ENCODE measurements at places on chromosomes 12 and 14.

- H3K27me3 ChIP-seq, result no peaks in the 10 kb centered on the region
- no peak overlapping the region for H3K4me3 ChIP-seq
- no peak overlapping the region for H3K27ac ChIP-seq
- no peak for DNase-seq
Measured at GRCh38 chr12:66836623-66837310, 157.9 kb upstream of the GRIP1 start.

- no peak for DNase-seq
Measured at GRCh38 chr12:24268663-24269186, 319.3 kb upstream of the SOX5 start.

DNA sequence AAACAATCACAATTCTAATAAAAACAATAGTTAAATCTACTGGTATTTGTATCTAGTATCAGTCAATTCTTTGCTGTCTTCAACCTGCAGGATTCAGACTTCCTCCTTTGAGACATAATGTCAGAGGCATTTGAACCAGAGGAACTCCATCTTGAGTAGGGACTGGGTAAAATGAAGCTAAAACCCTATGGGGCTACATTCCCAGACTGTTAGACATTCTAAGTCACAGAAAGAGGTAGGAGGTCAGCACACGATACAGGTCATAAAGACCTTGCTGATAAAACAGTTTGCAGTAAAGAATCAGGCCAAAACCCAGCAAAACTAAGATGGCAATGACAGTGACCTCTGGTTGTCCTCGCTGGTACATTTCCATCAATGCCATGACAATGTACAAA lies 48.2 kb upstream of the MAP3K9 start:
- no peak overlapping the region for H3K4me3 ChIP-seq
- H3K27ac ChIP-seq, result no peak overlapping the region
- H3K4me1 ChIP-seq, result peaks cover 12% of the 10 kb centered on the region
- no peaks in the 10 kb centered on the region for H3K36me3 ChIP-seq

- no peak for DNase-seq
- no peak overlapping the region for H3K4me3 ChIP-seq
- H3K27me3 ChIP-seq, result no peaks in the 10 kb centered on the region
Measured at GRCh38 chr14:32477396-32477795, 148.3 kb downstream of the AKAP6 start.

DNA sequence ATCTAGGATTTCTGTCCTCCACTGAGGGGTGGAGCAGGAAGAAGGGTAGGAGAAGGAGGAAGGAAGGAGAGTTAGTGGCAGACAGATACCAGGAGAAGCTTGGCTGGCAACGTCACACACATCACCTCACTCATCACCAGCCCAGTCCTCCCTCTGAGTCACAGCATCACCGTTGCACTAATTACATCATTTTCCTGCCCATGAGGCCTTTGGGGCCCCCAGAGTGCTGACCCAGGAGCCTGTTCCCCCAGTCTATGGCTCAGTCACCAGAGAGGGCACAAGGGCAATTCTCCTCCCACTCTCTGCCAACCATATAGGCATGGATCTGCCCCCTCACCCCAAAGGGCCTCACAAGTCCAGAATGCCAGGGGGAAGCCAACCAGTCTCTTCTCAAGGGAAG lies 4.6 kb downstream of the RND1 start:
- no peaks in the 10 kb centered on the region for H3K36me3 ChIP-seq
- peaks cover 21% of the 10 kb centered on the region for H3K4me1 ChIP-seq
- peaks cover 36% of the 10 kb centered on the region for H3K27me3 ChIP-seq
- DNase-seq, result no peak
- H3K27ac ChIP-seq, result no peak overlapping the region

- H3K4me1 ChIP-seq, result peaks cover 43% of the 10 kb centered on the region
- H3K36me3 ChIP-seq, result peaks cover 94% of the 10 kb centered on the region
- H3K27me3 ChIP-seq, result no peaks in the 10 kb centered on the region
Measured at GRCh38 chr12:56160193-56160763, 2.1 kb downstream of the MYL6 start.

GRCh38 chr12:123075646-123076171 lies 75.2 kb downstream of the PITPNM2 start:
- H3K4me1 ChIP-seq, result peaks cover 65% of the 10 kb centered on the region
- DNase-seq, result peak; percentile 84
- H3K36me3 ChIP-seq, result no peaks in the 10 kb centered on the region
- H3K4me3 ChIP-seq, result peak overlapping the region; percentile 77
- H3K27ac ChIP-seq, result peak overlapping the region; percentile 97

GRCh38 chr14:72332871-72333270 lies 400.6 kb downstream of the RGS6 start:
- peaks cover 23% of the 10 kb centered on the region for H3K27me3 ChIP-seq
- H3K4me1 ChIP-seq, result no peaks in the 10 kb centered on the region
- no peak overlapping the region for H3K27ac ChIP-seq
- no peak for DNase-seq
- H3K4me3 ChIP-seq, result no peak overlapping the region
- no peaks in the 10 kb centered on the region for H3K36me3 ChIP-seq

DNA sequence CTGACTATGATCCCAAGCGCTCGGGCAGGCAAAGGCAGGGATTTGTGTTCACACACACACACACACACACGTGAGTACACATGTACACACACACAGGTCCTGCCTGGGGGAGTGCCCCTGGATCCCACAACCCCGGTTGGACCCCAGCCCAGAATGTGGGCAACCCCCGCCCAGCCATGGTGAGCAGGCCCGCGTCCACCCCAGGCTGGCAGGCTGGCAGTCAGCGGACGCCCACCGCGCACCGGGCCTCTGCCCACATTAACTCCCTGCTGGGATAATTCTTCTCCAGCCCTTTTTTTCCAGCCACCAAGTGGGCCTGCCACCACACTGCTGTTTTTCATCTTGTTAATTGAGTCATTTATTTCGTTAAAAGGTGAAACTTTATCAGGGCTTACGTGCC lies 256.2 kb downstream of the BCL11B start:
- DNase-seq, result no peak
- no peaks in the 10 kb centered on the region for H3K27me3 ChIP-seq
- H3K27ac ChIP-seq, result no peak overlapping the region
- no peak overlapping the region for H3K4me3 ChIP-seq
- H3K36me3 ChIP-seq, result no peaks in the 10 kb centered on the region

DNA sequence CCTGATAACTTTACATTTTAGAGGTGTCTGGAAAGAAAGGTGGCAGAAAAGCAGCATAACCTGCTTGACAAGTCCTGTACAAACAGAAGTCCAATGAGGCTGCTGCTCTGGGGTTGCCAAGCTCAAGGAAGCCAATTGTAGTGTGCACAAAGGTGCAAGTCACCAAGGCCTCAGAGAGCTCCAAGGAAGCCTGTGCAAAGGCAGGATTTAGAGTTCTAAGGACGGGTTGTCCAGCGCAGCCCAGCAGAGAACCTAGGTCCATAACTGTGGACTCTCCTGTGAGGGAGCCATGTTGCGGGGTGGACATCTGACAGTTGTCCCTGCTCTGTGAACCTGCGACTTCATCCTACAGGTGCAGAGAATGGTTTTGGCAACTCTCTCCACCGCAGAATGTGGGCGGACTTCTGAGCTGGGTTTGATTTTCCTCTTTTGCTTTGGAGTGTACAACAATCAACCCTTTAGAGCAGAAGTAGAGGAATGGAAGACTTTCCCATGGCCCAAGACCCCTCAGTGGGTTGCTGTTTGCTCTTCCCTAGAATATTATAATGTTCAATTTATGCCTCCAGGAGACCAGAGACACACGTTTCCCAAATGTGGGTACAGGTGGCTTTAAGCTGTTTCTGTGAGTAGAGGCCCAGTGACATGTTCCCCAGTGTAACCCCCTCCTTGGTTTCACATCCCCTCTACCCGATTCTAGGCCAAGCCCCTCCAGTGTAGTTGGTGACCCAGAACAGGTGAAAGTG lies 81.0 kb downstream of the ETV6 start:
- H3K4me3 ChIP-seq, result peak overlapping the region; percentile 66
- peaks cover 86% of the 10 kb centered on the region for H3K4me1 ChIP-seq
- H3K27me3 ChIP-seq, result no peaks in the 10 kb centered on the region

DNA sequence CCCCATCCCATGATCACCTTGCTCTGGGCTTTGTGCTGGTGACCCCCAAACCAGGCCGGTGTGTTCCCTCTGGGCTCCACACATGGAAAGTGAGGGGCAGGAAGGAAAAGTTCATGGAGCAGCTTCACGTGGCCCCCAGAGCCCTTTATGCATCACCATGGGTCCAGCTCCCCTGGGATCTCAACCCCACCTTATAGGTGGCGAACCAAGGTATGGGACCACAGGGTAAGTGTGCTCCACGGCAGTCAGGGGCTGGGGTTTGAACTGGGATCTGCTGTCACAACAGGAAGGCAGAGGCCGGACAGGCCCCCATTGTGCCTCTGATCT lies 7.4 kb upstream of the BEGAIN start:
- no peaks in the 10 kb centered on the region for H3K36me3 ChIP-seq
- H3K4me1 ChIP-seq, result no peaks in the 10 kb centered on the region
- no peak overlapping the region for H3K4me3 ChIP-seq
- DNase-seq, result no peak

- H3K4me3 ChIP-seq, result no peak overlapping the region
- no peaks in the 10 kb centered on the region for H3K27me3 ChIP-seq
- no peaks in the 10 kb centered on the region for H3K36me3 ChIP-seq
- DNase-seq, result no peak
- H3K27ac ChIP-seq, result no peak overlapping the region
Measured at GRCh38 chr12:48447755-48448154, 24.6 kb upstream of the ANP32D start.

DNA sequence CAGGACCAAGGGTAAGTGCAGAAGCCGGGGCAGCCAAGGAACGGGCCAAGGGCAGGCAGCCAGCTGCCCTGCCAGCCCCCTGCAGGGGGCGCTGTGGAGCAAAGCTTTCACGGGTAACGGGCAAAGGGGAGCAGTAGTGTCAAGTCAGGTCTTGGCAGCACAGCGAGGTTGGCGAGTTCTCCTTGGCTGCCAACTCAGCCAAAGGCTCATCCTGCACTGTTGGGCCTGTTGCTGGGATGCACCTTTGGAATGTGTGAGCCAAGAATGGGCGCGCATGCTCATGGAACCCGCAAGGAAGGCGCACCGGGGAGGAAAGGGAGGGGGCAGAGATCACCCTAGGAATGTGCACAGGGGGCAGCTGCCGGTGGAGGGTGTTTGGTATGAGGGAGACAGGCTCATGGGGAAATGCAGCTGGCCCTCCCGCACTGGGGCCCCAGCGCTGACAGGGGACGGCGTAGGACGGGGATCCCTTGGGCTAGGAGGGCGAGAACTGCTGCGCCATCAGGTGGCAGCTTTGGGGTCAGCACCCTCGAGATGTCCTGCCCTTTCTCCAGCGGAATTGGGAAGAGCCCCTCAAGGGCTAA lies 138.0 kb downstream of the ASCL4 start:
- peak overlapping the region; percentile 69 for H3K4me3 ChIP-seq
- H3K36me3 ChIP-seq, result no peaks in the 10 kb centered on the region
- H3K27ac ChIP-seq, result no peak overlapping the region
- DNase-seq, result peak; percentile 74
- peaks cover 8% of the 10 kb centered on the region for H3K4me1 ChIP-seq
- peaks cover 73% of the 10 kb centered on the region for H3K27me3 ChIP-seq

DNA sequence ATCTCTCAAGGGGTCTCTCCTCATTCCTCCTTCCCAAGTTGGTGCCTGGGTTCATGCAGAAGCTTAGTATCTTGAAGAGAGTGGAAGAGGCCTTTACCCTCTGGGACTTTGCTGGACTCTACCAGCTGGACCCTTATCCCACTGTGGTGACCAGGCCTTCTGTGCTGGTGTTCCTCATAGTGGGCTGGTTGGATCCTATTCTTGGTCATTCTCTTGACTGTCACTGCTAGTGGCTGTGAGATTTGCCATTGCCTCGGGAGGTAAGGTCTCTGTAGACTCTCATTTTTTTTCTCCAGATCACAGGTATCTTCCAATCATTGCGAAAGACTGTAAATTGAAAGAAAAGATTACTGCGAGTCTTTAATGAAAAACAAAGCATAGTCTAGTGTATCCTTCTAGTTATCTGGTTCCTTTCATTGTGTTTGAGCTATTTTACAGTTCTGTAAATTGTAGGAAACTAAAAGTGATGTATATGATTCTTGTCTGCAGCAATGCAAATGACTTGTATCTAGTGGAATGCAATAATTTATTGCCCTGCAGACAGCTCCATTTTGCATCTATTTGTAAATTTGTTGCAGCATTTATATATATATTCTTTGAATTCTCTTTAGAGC lies 217.9 kb downstream of the AEBP2 start:
- DNase-seq, result no peak

DNA sequence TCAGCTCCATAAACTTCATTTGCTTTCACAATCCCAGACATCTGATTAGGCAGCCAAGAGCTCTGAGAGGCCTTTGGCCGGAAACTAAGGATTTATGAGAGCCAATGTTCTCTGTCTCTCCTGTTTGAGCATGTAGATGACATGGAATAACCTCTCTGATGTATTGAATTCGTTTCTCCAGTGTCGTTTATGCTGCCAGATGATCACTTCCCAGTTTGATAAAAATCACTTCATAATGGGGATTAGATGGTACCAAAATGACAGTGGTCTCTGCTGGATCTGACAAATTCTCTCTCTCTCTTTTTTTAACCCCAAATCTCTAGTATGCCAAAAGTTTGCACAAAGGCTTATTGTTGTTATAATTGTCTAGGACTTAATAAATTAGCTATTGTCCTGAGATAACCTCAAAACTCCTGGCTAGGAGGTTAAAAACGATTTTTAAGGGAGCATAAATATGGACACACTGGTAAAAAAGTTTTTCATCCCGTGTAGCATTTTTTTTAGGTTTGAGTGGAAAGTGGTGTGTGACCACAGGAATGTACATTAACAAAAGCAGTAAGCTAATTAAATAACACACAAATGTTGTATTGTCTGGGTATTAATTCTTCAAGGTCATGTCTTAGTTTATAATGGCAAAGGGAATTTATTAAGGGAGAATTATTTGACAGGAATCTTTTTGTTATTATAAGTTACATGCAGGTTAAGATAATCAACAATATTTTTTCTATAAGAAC lies 82.6 kb upstream of the USP44 start:
- H3K27ac ChIP-seq, result no peak overlapping the region
- no peaks in the 10 kb centered on the region for H3K36me3 ChIP-seq
- H3K4me3 ChIP-seq, result no peak overlapping the region
- H3K4me1 ChIP-seq, result no peaks in the 10 kb centered on the region
- no peaks in the 10 kb centered on the region for H3K27me3 ChIP-seq
- no peak for DNase-seq

DNA sequence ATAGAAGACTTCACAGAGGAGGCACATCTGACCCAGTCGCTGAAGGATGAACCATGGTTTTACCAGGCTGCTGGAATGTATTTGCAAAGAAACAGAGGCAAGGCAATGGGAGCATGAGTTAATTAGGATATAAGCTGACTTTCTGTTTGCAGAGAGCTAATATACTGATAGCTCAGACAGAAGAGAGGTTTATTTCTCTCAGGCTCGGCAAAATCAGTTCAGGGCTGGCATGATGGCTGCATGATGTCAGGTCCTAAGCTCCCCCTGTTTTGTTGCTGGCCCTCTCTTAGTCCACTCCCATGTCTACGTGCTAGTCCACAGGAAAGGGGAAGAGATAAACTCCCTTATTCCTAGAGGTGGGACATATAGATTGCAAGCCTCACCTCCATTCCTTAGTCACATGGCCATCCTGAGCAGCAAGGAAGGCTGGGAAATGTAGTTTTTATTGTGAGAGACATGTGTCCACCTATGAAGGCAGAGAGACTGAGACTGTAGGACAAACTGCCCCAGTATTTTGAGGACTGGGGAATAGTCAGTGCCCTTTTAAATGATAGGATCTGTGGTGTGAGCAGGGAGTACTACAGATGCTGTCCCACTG lies 224.5 kb downstream of the VRK1 start:
- peaks cover 12% of the 10 kb centered on the region for H3K27me3 ChIP-seq
- no peak overlapping the region for H3K27ac ChIP-seq
- peaks cover 11% of the 10 kb centered on the region for H3K4me1 ChIP-seq
- H3K36me3 ChIP-seq, result no peaks in the 10 kb centered on the region

- no peak for DNase-seq
- peaks cover 98% of the 10 kb centered on the region for H3K36me3 ChIP-seq
- no peak overlapping the region for H3K4me3 ChIP-seq
- peaks cover 81% of the 10 kb centered on the region for H3K4me1 ChIP-seq
- peak overlapping the region; percentile 12 for H3K27ac ChIP-seq
Measured at GRCh38 chr12:120000556-120000955, 11.5 kb downstream of the BICDL1 start.
